ENCODE measurements at places on chromosomes 4 and X.

DNA sequence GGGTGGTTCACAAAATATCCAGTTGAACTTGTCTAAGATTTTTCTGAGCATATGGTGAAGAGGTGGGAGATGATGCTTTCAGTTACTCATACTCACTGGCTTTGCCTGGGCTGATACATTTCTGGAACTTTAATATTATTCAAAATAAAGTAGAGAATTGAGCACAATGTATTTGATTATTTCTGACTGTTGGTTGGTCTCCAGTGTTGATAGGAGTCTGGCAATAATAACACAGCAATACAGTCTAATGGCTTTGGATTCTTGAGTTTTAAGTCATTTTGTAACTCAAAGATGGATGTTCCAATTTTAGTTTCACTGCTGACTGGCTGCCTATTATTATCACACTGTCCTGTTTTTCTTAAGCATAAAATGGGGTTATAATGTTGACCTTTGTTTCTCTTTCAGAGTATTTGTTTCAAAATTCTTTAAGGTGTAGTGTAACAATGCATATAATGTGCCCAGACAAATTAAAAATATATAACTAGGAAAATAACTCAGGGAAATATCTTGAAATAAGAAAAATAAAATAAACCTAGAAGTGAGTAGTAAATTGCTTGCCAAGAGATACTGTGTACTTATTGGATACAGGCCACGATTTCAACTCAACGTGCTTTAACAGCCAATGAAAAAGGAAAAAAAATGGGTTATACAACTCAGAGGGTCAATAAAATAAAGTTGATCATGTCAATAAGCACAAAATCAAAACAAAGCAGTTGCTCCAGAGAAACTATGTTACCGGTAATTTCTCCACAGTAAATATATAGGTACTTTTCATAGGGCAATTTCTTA is 99.0 kb downstream of the ARSJ start:
- DNase-seq, result no peak

- DNase-seq, result peak; percentile 47
Measured at GRCh38 chr4:3248811-3249661, at the start of gene MSANTD1. Gene MSANTD1 (plus strand): TSS chr4:3249159. CDS start chr4:3249223, 64 bp downstream.

DNA sequence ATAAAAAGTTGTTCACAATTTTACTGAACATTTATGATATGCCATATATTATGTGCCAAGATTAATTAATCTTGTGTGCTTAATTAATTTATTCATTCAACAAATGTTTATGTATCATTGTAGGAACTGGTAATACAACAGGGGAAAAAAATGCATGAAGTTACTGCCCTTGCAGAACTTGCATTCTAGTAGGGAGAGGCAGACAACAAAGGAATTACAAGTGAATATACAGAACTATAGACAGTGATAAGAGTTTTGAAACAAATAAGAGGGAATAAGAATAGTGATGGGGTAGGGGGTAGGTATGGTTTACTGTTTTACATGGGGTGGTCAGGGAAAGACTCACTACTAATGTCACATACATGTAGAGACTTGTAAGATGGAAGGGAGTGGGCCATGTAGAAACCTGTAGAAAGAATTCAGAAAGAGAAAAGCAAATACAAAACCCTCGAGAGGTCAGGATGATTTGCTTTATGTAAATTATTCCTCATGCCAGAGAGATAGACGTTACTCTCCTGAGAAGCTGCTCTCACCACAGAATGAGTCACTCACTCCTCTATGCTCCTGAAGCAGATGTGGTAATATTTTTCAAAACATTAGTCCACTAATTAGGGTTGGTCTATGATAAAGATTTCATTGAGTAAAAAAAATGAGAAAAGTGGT is 855.0 kb upstream of the GRID2 start:
- peak; percentile 8 for DNase-seq

GRCh38 chr4:112485930-112486329 is 30.1 kb downstream of the NEUROG2 start:
- DNase-seq, result no peak

DNA sequence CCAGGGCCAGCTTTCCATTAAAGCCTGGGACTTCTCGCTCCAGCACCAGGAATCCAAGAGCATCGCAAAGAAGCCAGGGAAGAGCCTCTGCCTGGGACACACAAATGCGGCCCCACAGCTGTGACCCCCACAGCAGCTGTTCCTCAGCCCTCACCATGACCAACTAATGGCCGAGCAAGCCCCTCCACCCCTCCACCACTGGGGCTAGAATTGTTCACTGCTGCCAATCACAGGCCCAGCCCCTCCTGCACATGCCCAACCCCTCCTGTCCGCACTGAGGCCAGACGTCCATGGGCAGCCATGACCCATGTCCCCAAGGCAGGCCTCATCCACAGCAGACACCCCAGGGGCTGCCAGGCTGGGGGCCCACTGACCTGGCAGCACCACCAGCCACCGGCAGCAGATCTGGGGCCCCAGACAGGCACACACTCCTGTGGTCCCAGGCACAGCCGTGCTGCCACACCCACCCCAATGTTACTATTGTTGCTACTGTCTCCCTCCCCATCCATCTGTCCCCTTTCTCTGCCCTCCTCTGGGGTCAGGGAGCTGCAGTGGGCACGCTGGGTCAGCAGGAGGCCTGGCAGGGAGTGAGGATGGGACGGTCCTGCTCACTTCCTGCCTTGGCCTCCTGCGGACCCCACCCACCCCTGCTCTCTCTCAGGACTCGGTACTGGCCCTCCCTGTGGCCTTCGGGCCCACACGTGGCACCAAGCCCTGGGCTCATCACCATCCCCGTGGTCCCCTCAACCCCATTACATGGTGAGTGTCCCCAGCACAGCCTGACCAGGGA is 56.0 kb downstream of the ZFYVE28 start:
- DNase-seq, result no peak

DNA sequence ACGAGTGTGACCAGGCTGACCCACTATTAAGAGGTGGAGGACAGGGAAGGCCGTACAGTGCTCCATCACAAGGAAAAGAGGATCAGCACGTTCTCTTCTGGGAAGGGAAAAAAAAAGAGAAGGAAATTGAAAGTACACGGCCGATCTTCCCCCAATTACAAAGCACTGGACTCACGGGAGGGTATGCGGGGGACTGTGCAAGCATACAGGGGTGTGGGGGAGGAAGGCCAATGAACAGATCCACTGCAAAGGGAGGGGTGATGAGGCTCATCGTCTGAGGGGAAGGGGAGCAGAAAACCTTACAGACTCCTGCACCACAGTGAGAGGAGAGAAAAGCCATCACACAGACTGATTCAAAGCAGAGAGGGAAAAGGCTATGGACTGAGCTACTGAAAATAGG is 1.1 kb downstream of the ELK1 start:
- DNase-seq, result no peak

- DNase-seq, result no peak
Measured at GRCh38 chr4:101347267-101347556, at the start of gene PPP3CA. Gene PPP3CA (minus strand): TSS chr4:101347526.

DNA sequence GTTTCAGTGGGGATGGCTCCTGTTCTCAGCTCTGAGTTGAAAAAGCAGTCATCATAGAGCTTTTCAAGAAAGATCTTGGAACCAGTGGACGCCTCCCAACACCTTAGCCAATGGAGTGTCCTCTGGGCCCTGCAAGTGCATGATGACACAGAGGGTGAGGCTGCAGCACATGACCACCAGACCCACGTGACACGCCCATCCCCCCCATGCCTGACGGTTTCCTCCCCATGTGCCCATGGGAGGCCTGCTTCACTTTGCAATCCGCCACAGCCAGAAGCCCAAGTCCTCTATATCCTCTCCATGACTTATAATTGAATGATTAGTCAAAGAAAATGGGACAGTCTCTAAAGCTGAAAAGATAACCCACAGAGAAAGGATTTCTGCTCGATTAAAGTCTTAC is 187.0 kb downstream of the AFAP1 start:
- no peak for DNase-seq

- DNase-seq, result no peak
Measured at GRCh38 chr4:143240939-143241679, 56.4 kb downstream of the USP38 start.

GRCh38 chr4:182880387-182881356 is 36.5 kb downstream of the DCTD start:
- DNase-seq, result peak; percentile 43

- DNase-seq, result no peak
Measured at GRCh38 chr4:108982402-108983185, 219.7 kb upstream of the ETNPPL start.

- no peak for DNase-seq
Measured at GRCh38 chr4:164012396-164013027, 518.0 kb downstream of the TMA16 start.

DNA sequence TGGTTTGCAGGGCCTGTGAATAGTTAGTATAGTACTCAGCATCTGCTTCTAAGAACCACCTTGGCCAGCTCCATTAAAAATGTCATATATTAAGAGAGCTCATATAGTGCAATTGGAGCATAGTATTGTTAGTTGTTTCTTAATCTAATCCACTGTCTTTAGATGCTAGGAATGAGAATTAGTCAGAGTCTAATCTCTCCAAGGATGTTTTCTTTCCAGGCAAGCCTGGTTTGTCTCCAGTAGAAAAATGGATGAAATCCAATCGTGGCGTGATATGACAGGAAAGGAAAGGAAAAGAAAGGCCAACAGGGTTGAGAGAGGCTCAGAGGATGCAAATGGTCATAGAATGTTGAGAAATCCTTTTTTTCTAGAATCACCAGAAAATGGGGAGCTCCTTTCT is 15.0 kb upstream of the TMEM164 start:
- DNase-seq, result peak; percentile 46

DNA sequence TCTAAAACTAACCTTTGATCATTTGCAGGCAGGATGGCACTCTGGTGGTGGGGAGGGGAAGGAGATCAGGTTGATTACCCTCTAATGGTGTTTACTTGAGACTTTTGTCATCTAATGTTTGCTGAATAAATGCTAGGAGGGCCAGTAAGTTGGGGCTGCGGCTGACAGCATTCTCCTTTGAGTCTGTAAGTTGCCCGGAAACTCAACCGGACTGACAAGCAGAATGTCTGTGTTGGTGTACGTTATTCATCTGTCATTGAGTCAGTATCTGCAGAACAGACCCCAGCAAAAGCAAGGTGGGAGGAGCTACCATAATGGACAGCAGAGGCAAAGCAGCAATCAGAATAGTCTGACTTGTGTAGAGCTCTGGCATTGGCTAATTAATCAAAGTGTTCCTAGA is 1210.6 kb upstream of the PABPC4L start:
- DNase-seq, result no peak

- no peak for DNase-seq
Measured at GRCh38 chr4:8272472-8273428, 3.2 kb downstream of the HTRA3 start.

DNA sequence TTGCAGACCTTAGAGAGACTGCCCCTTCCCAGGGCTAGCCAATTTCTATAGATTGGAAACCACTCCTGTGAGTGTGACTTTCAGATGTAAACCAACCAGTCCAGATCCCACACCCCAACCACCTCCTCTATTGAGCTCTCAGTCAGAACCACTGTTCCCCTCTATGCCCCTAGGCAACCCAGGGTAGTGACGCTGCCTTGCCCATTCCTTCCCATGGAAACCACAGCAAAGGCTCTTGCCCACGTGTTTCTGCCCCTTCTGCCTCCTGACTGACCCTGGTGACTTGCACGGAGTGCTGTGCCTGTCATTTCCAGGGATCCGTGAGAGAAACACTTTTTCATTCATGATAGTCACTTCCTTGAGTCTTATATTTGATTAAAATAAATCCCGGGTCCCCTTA is 32.4 kb downstream of the CYTL1 start:
- DNase-seq, result no peak

DNA sequence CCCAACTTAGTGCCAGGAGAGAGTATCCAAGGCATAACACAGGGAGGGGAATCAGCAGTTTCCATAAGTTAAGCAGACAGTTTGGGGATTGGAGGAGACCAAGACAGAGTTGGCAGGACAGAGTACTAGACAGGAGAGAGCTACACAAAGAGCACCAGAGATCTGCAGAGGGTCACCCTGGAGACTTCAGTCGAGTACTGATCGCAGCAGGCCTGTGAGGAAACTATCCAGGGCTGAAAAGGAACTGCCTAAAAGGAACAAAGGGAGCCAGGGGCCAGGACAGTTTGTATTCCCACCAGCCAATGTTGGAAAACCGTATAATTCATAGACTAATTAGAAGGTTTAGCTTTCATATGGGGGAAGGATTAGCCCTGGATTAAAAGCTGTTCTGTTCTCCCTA is 80.6 kb upstream of the ENPP6 start:
- no peak for DNase-seq

All from cardiac fibroblast (primary cell).